ENCODE measurements at places on chromosomes 16 and 17.

GRCh38 chr17:50945779-50946222 lies 79.6 kb upstream of the TOB1 start:
- no peak for DNase-seq

GRCh38 chr17:72479113-72479512 lies 358.3 kb downstream of the SOX9 start:
- DNase-seq = no peak

- no peak for DNase-seq
Measured at GRCh38 chr17:63647936-63648335, 25.7 kb downstream of the MAP3K3 start.

DNA sequence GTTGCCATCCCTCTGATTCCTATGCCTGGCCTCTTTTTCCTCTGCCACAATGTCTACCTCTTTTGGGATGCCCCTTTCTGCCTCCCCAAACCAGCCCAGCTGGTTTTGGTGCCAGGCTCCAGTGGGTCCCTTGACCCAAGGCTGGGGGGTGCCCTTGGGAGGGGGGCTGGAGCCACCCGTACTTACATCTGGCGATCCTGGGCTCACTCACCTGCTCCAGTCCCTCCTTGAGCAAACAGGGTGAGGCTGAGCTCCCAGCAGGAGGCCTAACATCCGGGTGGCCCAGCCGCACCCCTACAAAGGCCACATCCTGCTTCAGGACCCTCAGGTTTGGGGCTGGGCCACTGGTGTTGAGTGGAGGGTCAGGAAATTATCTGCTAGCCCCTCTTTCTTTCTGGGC lies 1.2 kb downstream of the ERN2 start:
- DNase-seq = no peak

DNA sequence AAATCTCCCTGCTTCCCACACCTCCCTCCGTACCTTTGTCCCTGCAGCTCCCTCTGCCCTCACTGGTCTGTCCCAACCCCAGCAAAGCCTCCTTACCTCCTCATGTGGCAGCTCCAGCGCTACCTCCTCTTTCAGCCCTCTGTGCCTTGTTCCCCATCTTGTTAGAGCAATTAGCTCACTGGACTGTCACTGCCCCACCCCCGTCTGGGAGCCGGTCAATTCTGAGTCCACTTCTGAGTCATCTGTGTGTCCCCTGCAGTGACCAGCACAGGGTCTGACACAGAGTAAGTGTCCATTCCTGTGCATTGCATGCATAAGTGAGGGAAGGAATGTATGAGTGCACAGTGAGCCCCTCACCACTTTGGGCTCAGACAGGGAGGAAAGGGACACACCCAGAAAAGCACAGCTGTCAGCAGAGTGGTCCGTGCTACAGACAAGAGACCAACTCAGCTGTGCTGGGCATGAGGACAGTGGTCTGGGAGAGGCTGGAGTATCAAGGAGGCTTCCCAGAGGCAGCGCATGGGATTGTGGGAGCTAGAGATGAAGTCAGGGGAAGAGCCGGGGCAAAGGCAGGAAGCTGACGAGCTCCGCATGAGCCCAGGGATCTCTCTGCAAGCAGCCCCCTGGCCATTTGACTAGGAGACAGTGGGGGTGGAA lies 45.9 kb downstream of the PITPNM3 start:
- DNase-seq = no peak

DNA sequence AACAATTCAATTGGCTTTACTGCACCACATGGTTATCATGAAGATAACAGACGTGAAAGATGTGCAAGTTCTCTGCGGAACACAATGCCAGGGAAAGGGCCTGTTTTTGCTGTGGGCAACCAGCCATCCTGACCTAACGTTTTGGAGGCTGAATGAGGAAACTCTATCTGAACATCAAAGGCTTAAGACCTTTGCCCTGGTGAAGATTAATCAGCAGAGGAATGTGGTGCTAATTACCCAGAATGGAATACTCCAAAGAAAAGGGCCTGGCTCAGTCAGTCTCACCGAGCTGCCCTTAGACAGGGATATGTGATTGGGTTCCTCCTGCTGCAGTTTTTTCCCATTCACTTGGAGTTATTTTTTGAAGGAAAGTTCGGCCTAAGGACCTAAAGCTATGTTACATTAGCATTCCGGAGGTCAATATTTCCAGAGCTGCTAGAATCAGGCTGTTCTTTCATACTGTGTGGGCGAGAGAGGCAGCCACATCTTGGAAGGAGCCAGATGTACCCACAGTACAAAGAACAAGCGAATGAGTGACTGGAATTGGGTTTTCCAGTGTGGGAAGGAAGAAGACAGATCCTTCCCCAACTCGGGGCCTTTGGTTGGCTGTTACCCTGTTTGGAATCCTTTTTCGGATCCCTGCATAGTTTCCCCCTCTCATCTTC lies 15.5 kb downstream of the ASIC2 start:
- DNase-seq = no peak

- DNase-seq = no peak
Measured at GRCh38 chr17:7915179-7915610, 894 bp downstream of the RNF227 start.

- peak; percentile 36 for DNase-seq
Measured at GRCh38 chr17:28763804-28764266, 20.0 kb downstream of the TRAF4 start.

DNA sequence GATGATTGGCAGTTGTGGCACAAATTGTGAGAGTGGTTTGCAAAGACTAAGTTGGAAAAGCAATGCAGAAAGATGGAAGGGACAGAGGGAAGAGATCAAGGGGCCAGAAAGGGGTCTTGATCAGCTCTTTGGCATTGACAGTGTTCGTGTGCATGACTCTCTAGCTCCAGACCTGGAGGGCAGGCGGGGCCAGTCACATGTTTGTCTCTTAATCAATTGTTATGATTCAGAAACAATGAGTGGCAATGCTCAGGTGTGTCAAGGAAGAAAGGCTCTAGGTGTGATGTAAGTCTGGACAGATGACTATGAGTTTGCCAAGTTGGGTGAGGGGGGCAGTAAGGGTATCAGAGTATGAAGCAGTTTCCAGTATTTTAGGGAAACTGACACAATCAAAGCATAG lies 32.1 kb downstream of the WSB1 start:
- no peak for DNase-seq

GRCh38 chr16:81543571-81543970 lies 99.0 kb downstream of the CMIP start:
- no peak for DNase-seq

- DNase-seq = no peak
Measured at GRCh38 chr17:64060331-64060730, 39.9 kb upstream of the ICAM2 start.

- no peak for DNase-seq
Measured at GRCh38 chr17:4506175-4506813, 7.6 kb downstream of the SPNS2 start.

- DNase-seq = no peak
Measured at GRCh38 chr17:37089956-37090355, 141.2 kb downstream of the AATF start.

DNA sequence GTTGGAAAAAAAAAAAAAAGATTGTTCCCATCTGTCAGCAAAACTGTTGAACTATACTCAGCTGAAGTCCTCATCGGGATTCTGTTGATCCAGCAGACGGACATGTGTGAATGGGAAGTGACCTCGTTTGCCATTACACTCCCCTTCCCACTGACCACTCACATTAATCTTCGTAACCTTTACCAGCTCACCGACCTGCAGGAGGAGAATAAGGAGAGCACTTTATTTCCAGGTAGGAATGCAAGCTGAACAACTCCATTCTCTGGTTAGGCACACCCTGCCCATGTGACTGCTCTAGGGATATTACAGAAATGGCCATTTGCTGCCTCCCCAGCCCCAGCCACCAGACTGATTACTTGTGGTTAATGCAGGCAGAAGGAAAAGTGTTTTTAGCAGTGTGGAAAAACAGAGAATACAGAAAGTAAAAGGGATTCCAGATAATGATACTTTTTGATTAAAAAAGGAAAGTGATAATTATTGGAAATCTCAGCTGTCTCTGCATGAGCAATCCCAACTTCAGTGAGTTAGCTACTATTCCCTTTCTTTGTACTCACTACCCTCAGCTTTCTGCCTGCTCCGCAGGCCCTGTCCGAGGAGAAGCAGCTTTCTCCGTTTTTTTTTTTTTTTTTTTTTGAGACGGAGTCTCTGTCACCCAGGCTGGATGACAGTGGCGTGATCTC lies 23.6 kb upstream of the YWHAE start:
- DNase-seq = no peak

DNA sequence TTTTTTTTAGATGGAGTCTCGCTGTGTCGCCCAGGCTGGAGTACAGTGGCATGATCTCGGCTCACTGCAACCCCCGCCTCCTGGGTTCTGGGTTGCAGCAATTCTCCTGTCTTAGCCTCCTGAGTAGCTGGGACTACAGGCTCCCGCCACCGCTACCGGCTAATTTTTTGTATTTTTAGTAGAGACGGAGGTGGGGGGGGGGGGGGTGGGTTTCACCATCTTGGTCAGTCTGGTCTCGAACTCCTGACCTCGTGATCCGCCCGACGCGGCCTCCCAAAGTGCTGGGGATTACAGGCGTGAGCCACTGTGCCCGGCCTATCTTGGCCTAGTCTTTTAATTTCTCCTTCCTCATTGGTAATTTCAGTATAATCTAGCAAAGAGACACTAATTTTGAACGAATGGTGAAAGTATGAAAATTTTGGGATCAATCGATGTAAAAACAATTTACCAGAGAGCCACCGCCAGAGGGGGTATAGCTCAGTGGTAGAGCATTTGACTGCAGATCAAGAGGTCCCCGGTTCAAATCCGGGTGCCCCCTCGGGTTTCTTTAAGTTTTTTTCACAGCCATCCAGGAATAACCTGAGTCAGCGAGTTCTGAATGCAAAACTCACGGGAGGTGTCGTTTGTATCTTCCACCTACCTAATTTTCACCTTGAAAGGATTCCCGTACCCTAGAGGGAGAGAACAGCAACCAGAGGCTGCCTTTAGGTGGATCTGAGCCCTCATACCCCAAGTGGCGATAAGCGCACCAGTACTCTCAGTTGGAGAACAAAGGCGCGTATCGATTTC lies 2.5 kb upstream of the LASP1 start:
- DNase-seq = no peak

DNA sequence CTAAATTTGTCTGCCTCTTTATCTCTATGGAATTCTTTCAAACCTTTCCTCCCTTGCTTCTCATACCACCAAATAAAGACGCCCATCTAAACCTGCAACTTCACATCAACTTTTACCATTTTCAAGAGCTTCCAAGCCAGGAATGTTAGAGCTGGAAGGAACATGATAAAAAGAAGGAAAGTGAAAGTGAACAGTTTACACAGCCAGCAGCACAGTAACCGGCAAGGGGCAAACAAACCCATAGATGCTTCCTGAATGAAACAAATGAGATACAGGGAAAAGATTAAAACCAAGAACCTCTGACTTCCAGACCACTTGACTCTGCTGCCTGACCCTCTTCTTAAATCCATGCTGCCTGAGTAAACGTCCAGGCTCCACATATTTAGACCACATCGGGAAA lies 231.1 kb upstream of the CA10 start:
- no peak for DNase-seq

DNA sequence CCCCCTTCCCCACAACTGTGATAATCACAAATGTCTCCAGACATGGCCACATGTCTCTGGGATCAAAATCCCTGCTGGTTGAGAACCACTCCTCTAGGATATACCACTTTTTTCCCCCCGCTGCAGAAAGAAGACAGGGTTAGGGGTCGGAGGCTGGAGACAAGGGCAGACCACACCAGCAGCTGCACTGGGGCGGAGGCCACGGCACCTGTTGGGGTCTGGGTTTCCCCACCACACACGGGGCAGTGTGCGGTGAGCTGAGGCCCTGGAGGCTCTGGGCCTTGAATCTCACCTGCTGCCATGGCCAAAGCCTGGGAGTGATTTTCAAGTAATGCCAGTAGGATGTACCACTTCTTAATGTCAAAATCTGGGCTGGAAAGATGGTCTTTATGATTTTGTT lies 320.5 kb downstream of the SNX29 start:
- no peak for DNase-seq

DNA sequence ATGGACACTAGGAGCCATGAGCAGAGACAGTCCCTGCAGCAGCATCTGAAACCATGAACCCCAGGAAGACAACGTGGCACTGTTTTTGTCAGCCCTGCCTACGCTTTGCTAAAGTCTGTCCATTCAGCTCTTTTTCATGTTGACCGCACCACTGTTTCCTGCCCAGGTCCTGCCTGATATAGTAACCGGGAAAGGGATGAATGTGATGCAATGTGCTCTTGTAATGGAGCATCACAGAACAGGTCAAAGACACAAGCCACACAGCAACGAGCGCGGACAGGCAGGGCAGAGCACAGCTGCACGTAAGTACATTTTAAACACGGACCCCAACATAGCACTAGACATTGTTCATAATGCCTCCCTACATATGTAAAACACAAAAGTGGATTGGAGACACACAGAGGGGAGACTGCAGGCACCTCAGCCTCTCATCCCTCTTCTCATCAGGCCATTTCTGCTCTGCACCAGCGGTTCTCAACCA lies 16.9 kb upstream of the TNFRSF13B start:
- no peak for DNase-seq

GRCh38 chr16:396605-397004 lies 394 bp upstream of the NME4 start:
- DNase-seq = no peak

GRCh38 chr17:63695889-63696288 lies 4.0 kb downstream of the LIMD2 start:
- no peak for DNase-seq

- DNase-seq = no peak
Measured at GRCh38 chr17:1162116-1162855, 17.5 kb downstream of the ABR start.

DNA sequence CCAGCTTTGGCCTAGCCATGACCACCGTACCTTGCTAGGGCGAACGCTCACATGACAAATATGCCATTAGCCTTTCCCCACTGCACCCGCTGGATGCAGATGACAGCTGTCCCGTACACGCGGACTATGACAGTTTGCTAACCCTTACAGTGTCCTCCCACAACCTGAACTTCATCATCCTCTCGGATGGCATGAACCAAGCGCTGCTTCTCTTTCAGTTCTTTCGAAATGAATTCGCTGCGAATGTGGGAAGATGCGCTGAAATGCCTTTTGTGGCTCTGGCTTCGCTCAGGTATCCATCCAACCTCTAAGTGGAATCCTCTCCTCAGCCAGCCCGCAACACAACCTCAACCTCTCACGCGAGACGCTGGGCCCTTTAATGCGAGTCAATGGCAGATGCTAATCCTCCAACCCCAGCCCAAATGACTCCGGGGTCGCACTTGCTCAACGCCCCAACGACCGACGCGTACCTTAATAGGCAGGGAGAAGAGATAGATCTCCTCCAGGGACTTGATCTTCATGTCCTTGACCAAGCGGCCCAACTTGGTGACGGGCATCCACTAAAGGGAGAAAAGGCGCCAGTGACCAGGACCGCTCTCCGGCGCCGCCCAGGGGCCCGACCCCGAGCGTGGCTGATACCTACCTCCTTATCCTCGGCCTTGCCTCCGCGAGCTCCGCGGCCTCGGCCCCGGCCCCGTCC lies 670 bp downstream of the RPS2 start:
- DNase-seq = no peak

- DNase-seq = no peak
Measured at GRCh38 chr16:47045023-47045422, 71.5 kb upstream of the DNAJA2 start.

DNA sequence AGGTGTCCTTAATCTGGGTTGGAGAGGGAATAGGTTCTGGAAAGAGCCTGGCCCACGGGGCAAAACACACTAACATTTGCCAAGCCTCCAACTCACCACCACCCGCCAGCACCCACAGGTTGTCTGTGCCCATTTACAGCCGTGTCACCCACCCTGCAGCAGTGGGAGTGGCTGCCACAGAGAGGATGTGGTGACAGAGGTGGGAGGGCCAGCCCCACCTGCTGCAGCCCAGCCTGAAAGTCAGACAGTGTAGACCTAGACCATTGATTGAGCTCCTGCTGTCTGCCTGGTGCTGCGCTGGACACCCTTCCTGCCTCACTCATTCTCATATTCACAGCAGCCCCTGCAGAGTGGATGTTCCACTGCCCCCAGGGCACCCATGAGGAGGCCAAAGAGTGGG lies 44.7 kb downstream of the IL21R start:
- no peak for DNase-seq

Measured in C1 segment of cervical spinal cord (tissue), 14 donors.